Stimulated activated CD4-positive, alpha-beta T cell treated with anti-CD3 and anti-CD28 coated beads, Interleukin-4, amount 100 ng/mL, for 4 hours (primary cell): ENCODE measurements at places on chromosomes 4 and X.

DNA sequence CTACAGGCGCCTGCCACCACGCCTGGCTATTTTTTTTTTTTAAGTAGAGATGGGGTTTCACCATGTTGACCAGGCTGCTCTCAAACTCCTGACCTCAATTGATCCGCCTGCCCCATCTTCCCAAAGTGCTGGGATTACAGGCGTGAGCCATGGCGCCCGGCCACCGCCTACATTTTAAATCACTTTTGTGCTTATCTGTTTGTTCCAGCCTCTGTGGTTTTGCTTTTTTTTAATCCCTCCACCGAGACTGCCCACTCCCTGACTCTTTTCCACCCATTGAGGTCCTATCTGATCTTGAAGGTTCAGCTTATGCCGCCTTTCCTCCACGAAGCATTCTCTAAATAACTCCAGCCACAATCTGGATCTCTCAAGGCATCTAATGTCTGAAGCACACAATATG lies 73.5 kb downstream of the CHRDL1 start:
- no peak for DNase-seq

DNA sequence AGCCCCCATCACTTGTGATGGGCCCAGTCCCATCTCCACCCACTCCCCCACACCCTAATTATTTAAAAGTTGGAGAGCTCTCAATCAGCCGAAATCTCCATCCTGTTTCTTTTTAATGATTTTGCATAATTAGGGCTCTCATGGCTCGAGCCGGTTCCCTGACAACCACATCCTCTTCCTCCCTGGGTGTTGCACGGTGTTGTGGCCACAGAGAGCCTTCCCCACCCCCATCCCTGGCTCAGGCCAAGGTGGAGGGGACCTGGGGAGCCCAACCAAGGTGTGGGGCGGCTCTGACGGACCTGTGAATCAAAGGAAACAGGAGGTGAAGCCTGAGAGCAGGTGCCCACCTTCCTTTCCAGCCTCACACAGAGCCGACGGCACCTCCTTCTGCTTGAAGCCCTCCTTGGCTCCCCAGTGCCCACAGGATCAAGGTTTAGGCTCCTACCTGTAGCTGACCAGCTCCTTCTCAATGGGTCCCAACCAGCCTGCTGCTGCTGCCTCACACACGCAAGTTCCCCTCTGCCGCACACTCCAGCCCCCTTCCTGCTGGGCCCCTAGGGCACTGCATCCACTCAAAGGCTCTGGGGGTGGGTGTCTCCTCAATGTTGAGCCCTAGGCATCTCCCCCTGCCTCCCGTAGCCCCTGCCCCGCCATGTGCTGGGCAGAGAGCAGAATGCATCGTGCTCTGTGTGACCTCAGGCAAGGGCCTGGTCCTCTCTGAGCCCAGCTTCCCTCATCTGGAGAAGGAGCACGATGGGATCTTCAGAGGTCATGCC lies 68.7 kb downstream of the WFS1 start:
- no peak for DNase-seq

- no peak for DNase-seq
These were observed 190.1 kb upstream of the C1QTNF7 start for GRCh38 chr4:15237648-15238230.

- no peak for DNase-seq
These were observed 18.0 kb downstream of the CRMP1 start for GRCh38 chr4:5874811-5875449.

GRCh38 chr4:84495794-84496261 lies 3.3 kb downstream of the NKX6-1 start:
- no peak for DNase-seq

DNA sequence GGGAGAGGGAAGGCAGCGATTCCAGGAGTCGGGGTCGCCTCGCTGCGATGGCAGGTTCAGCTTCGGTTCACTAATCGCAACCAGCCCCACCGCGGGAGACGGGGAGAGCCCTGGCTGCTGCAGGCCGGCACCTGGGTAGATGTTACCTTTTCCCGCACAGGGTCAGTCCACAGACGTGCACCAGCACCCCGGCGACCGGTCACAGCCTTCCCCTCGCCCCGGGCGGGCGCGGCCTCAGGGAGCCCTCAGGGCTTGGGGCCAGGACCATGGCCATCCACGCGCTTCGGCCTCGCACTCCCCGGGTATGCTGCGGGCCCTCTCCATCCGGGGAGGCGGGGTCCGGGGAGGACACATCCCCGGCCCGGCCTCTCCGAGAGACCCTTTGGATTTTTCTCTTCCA lies 26.1 kb upstream of the EXOC1L start:
- DNase-seq: no peak

- no peak for DNase-seq
These were observed 78.4 kb downstream of the CCNG2 start for GRCh38 chr4:77235289-77235854.

- no peak for DNase-seq
These were observed 7.3 kb downstream of the TAB3 start for GRCh38 chrX:30881797-30882196.

GRCh38 chr4:73815145-73815544 lies 21.3 kb upstream of the CXCL6 start:
- DNase-seq: no peak

DNA sequence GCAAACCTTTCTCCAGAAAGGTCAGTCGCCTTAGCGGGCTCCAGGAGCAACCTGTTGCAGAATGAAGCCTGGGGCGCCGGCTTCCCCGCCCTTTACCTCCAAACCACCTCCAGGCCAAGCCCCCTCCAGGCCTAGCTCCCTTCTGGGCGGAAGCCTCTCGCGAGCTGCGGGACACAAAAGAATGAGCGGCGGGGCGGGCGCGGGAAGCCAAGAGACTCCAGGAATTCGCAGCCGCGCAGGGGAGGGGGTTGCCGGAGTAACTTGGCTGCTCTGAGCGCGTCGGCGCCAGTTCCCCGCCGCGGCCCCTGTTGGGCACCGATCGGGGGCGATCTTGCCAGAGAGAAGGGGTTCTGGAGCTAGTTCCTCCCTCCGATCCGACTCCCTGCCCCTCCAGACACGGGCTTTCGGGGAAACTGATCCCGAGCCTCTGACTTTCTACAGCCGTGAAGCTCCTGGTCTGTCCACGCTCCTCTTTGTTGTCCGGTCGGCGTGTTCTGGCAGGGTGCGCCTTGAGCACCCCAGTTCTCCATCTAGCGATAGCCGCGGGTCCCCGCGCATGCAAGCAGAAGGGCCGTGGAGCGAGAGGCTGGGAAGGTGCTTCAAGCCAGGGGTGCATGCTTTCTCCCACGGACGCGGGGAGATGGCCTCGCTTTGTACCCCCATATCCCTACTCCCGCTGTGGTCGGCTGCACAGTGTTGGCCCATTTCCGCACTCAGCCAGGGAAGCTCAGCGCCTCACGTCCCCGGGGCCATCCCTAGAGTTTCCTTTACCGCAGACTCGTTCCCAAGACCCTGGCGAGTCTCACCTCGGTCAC lies 1.2 kb downstream of the PROM1 start:
- DNase-seq: no peak

DNA sequence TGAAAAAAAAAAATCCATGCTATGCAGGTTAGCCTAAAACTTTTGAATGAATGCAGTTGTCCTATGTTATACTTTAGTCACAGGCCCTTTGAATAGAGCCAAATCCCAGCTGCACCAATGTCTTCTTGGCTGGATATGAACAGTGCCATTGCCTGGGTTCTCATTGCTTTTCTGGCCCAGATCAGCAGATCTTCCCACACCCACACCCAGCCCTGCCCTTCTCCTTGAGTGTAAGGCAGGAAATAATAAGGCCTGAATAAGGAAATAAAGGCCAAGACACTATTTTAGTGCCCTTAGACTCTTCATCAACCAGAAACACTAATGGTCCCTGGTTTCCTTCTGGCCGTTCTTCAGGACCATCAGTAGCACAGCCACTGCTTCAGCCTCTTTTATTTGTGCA lies 66.6 kb downstream of the USP38 start:
- DNase-seq: no peak

DNA sequence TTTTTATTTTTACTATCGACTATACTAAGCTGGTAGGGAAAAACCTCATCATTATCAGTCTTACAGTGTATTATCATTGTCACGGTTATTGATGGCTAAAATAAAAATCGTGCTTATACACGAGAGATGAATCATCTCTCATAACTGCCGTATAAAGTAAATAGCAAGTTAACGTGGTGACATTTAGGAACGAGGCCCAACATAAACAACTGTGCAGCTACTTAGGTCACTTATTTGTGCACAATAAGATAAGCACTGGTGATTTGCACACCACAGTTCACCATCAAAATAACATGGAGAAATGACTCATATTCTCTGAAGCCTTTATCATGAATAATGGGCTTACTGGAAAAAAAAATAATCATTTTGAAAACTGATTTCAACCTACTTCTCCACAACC lies 482.0 kb upstream of the TENM3 start:
- no peak for DNase-seq

- peak; percentile 37 for DNase-seq
These were observed 201.0 kb upstream of the ARSJ start for GRCh38 chr4:114180481-114180880.

- no peak for DNase-seq
These were observed 55.6 kb downstream of the CLDN34 start for GRCh38 chrX:10022580-10023245.

- DNase-seq: no peak
These were observed 64.7 kb downstream of the DHX15 start for GRCh38 chr4:24519649-24520048.

DNA sequence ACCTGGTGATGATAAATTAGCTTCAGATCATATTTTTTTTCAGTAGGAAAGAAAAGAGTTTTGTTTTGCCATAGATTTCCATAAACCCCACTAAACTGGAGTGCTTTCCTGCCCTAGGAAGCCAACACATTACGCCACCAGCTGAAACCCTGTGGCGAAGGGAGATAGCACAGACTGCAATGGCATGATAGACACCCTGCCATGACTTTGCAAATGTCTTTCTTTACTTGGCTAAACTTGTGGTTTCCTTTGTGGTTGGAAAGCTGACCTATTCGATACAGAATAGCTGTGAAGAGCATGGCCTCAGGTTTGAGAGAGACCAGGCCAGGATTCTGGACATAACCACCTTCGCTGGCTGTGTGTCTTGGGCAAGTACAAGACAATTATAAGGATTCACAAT lies 19.1 kb downstream of the MFAP3L start:
- DNase-seq: no peak

GRCh38 chrX:112668476-112669409 lies 11.0 kb downstream of the LHFPL1 start:
- DNase-seq: no peak

DNA sequence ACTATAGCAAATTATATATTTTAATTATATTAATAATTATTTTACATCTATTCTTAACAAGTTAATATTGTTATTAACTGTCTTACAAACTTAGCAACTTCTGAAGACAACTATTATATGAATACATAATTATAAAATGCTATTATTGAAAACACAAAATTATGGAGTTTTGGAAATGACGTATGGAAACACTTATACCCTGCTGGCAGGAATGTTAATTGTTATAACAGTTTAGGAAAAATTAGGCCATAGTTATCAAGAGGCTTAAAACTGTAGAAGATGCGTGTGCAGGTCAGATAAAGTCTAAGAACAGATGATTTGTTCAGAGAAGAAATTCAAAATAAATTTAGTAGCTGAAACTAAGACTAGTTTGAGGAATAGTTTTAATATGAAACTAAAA lies 211.7 kb downstream of the FAT4 start:
- DNase-seq: no peak

- DNase-seq: no peak
These were observed 16.8 kb downstream of the TSPAN7 start for GRCh38 chrX:38578167-38578566.

- DNase-seq: no peak
These were observed 160.8 kb downstream of the MGST2 start for GRCh38 chr4:139826426-139826825.

DNA sequence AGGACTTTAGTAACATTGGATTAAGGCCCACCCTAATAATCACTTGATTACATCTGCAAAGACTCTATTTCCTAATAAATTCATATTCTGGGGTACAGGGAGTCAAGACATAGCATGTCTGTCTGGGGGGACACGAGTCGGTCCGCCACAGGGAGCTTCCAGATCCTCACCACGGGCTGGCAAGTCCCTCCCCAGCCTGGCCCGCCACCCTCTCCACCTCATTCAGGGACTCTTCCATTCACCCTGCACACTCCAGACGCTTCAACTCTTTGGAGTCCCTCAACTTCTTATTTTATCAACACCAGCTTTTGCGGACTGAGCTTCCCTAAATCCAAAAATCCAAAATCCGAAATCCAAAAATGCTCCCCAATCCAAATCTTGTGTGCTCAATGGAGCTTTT lies 71.2 kb downstream of the DCTD start:
- DNase-seq: no peak

GRCh38 chr4:74308215-74308614 lies at the start of gene EPGN:
TSS of gene EPGN (plus strand) at chr4:74308470. CDS start at chr4:74308534, 64 bp downstream.
- no peak for DNase-seq

- no peak for DNase-seq
These were observed 35.0 kb downstream of the PROM1 start for GRCh38 chr4:16048619-16049419.

DNA sequence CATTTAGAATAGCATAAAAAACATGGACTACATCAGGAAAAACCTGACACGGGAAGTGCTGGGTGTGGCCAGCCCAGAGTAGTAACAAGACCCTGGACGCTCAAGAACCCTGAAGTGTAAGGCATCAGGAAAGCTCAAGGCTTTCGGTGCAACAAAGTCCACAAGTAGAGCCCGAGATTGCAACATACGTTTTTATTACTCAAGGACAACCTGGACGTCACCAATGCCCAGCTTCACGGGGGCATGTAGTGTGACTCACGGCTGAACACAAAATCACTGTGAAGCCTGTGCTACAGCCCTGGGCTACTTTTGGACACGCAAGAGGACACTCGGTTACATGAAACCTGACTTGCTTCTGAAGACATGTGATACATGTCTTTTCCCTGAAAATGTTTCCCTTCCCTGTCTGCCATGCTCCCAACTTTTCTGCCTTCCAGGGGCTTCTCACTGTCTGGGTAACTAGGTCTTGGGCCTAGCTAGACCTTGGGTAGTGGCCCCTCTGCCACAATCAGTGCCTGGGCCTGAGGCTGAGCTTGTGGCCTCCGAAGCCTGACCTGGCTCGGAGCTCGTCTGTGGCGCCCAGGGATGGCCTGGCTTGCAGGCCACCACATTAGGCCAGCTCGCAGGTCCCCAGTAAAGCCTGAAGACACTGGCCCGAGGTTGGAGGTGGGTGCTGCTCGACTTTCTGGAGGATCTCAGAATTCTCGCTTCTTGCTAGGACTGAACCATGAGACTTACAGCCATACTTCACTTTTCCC lies 9.2 kb downstream of the IRAK1 start:
- no peak for DNase-seq

DNA sequence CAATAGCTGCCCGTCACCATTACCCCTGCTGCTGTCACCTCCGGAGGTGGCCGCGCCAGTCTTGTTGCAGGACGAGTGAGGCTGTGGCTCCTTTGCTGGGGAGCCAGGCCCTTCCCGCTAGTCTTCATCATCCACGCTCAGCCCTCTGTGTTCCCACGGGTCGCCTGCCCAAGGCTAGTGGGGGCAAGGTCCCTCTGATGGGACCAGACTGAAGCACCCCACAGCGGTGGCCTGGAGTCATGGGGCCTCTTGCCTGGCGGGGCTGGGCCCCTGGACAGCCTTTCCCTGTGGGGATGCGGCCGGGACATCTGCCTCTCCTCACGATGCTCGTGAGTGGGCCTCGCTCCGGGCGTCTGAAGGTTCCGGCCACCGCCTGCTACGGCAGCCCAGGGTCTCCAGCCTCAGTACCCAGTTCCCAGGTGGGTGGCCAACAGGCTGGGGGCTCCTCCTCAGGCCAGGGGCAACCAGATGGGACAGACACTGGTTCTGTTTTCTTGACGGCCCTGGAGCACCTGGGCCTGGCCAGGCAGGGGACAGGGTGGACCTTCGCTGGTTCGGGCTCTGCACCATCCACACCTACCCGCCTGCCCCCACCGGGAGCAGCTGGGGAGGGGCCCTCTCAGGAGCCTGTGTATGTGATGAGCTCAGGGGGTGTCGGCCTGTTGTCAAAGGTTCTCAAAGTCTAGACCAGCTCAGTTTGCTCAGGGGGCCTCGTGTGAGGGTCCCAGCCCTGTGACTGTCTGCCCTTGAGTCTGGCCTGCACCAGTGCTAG lies 32.3 kb downstream of the DOK7 start:
- no peak for DNase-seq
